Stimulated activated CD4-positive, alpha-beta T cell treated with anti-CD3 and anti-CD28 coated beads, Interleukin-4, amount 100 ng/mL, for 1 hour (primary cell): ENCODE measurements at places on chromosomes 11 and 22.
A peak's percentile ranks its signal among the peaks of the same experiment; 100 is the strongest.

GRCh38 chr11:76767659-76768058 is 15.5 kb upstream of the TSKU start:
- DNase-seq = no peak

DNA sequence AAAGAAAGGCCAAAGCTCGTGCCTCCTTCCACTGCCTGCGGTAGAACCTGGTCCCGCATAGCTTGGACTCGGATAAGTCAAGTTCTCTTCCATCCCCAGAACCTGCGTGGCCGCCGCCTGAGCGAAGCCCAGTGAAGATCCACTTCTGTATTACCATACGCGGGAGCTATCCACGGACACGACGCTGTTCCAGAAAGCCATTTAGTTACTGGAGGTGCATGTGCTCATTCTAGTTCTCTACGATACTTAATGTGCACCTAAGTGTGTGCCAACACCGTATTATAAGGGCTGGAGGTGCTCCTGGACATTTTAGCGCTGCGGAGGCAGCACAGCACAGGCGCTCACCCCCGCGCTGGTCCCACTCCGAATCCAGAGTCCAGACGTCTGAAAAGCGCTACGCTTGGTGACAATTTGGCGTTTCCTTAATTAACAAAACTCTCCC is 1.4 kb downstream of the WT1 start:
- DNase-seq = no peak

DNA sequence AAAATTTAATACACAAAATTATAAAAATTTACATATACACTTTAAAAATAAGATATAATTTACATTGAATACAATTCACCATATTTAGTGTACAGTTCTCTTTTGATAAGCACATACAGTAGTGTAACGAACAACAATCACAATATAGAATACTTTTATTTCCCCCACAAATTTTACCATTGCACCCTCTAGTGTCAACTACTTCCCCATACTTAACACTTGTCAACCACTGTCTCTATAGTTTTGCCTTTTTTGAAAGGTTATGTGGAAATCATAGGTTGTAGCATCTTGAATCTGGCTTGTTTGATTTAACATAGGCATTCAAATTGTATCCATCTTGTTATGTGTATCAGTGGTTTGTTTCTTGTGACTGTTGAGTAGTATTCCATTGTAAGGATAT is 21.3 kb upstream of the PANX1 start:
- DNase-seq = no peak

DNA sequence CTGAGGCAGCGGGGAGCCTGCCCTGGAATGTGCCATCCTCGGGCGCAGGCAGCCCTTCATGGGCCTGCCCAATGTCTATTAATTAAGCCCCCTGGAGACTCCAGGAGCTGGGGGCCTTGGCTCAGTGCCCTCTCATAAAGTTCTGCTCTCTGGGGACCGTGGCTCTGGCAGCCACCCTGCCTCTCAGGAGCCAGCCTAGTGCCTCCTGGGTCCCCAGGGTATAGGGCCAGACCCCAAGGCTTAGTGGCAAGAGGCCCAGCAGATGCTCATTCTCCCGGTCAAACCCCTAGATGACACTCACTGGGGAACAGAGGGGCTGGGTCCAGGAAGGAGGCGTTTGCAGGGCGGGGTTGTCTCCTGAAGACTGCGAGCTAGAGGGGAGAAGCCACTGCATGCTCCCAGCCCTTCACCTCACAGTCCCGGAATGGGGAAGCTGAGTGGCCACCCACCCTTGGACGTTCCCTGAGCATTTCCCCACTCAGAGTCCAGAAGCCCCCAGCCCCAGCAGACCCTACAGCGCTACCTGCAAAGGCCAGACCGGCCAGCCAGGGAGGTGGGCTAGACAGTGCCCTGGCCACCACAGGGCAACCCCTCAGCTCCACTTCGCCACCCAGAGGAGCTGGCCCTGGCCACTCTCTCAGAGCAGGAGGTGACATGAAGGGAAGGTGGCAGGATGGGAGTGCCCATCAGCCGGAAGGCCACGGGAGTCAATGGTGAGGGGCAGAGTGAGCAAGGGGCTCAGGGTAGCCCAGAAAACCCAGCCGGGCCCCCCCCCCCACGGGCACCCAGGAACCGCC is 83.0 kb downstream of the CDKN1C start:
- no peak for DNase-seq

DNA sequence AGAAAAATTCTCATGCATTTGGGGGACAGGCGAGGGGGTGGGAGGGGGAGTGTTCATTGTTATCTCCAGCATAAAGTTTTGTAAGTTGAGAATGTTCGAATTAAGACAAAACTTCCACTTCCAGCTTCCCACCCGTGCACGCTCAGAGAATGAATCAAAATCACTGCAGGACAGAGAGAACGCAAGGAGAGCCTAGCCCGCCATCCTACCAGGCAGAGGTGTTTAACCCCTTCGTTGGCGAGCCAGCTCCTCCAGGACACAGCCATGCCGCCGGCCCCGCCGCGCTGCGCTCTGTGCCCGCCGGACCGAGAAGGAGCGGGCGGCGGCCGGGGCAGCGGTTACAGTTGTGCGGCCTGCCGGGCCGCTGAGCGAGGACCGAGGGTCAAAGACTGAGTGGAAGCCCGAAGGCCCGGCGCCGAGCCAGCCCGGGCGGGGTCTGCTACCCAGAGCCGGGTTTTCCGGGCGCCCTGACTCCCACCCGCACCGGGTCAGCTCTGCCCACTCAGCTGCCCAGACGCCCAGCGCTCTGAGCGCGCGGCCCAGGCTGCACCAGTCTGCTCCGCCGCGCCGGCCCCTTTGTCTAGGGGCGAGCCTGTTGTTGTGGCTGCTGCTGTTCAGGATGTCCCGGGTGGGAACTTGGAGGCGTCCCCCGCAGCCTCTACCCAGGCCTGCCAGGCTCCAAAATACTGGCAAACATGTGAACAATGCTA is at the start of gene NOX4:
Gene NOX4 (minus strand): TSS at position 395 of the 710 bp plus-strand sequence. CDS start 129 bp downstream, at position 266.
- DNase-seq = no peak

DNA sequence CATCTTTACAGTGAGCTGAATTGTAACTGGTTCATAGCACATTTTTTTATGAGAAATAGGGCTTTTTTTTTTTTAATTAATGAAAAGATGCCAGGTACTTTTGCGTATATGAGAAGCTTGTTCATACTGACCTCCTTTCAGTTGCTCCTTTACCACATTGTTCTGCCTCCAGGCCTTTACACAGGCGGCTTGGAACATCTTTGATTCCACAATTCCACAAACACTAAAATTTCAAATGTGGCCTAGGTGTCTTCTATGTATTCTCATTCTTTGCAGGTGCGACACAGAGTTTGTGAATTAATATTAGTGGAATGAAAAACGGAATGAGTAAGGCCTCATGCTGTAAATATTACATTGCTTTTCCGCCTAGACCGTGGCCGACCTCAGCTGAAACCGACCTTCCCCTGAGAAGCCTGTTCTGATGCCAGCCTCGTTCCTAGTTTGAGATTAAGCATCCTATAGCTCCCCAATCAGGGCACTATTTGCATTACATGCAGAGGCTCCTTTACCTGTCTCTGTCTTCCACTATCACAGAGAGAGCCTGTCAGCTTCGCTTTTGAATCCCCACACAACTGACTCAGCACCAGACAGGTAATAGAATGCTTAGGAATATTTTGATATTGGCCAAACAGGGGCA is 125.8 kb downstream of the LDLRAD3 start:
- no peak for DNase-seq

- DNase-seq = no peak
Measured at GRCh38 chr11:11320825-11321224, 32.2 kb downstream of the CSNK2A3 start.

- no peak for DNase-seq
Measured at GRCh38 chr11:74462009-74462408, 5.3 kb downstream of the KCNE3 start.

- no peak for DNase-seq
Measured at GRCh38 chr11:134558916-134559601, 147.0 kb upstream of the B3GAT1 start.

- peak; percentile 14 for DNase-seq
Measured at GRCh38 chr22:31861226-31861840, 83.0 kb upstream of the YWHAH start.

GRCh38 chr11:1832211-1832919 is 2.4 kb upstream of the SYT8 start:
- DNase-seq = peak; percentile 75

GRCh38 chr11:14916403-14916802 is 24.4 kb upstream of the CYP2R1 start:
- no peak for DNase-seq

DNA sequence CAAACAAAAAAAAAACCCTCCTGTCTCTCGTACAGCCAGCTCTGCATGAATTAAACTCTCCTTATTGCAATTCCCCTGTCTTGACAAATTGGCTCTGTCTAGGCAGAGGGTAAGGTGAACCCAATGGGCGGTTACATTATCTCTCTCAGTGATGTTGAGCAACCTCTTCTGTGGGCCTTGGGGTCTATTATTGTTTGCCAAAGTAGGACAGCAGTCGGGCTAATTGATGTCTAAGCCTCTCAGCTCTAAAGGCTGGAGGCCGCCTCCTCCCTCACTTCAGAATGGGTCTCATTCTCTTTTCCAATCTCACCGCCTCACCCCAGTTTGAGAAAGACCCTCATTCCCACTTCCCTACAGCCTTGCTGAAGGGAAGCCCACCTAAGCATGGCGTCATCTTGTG is 1.3 kb upstream of the SLC25A45 start:
- no peak for DNase-seq

DNA sequence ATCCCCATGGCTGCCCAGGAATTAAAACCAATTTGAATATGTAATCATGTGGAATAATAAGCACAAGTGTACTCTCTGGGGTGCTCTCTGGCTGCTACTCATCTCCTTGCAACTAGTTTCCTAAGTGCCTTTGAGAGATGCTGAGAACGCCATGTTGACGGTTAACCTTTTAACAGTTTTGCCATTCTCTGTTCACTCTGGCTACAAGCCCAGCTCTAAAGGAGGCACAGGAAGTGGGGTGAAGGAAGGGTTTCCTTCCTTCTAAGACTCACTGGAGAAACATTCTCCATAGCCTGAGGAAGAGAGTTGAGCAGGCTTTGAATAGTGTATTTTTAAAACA is 122.0 kb upstream of the ZC3H12C start:
- no peak for DNase-seq
